Stimulated activated CD4-positive, alpha-beta T cell treated with anti-CD3 and anti-CD28 coated beads, Interleukin-12 subunit alpha, Interleukin-12 subunit beta, amount 100 ng/mL, for 24 hours (primary cell): ENCODE measurements at places on chromosomes 5 and 9.

DNA sequence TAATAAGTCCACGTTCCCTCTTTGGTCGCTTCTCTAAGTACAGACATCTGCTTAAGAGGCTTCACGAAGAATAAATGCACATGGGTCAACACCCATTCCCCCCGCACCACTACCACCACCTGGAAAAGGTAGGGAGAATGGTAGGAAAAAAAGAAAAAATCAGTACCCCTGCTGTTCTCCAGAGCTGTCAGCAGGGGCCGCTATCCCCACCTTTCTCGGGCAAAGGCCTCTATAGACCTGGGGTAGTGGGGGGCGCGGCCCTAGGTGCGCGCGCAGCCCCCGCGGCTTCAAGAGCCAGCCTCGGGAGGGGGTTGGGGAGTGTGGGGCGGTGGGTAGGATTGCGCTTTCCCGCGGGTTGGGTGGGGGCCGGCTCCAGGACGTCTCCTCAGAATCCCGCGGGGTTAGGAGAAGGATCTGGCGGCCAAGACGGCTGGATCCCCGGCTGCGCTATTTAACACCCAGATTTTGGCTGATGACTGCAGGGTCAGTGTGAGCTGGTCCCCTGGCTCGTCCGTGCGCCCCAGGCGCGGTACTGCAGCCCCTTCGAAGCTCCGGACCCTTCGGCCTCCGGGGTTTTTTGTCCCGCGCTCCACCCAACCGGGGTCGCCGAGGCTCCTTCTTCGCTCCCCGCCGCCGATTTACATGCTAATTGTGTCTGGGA lies 1.6 kb upstream of the SEMA6A start:
- DNase-seq, result peak; percentile 41

DNA sequence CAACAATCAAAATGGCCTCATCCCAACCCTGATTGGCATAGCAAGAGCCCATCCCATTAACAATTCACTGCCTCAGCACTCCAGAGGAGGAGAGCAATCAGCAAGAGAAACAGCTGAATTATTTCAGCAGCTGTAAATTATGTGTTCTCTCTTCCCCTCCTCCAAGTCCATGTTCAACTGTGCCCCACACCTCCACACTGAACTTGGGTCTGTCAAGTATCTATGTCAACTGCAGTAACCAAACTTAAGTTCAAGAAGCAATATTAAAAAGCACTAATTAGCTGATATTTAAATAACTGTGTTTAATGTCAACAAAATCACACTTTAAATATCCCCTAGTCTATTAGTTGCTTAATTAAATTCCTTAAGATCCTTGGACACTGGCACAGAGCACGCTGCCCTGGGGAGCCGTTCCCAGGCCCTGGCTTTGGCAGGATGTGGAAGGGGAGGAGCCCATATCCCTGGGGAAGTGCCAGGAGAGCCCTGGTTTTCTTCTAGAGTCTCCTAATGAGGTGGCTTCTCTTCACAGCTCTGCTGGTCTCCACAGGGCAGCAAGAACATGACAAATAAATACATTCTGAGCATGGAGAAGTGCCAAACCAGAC lies 50.6 kb downstream of the SIL1 start:
- DNase-seq, result no peak

- DNase-seq, result no peak
These were observed 178.5 kb upstream of the MSX2 start for GRCh38 chr5:174545926-174546325.

DNA sequence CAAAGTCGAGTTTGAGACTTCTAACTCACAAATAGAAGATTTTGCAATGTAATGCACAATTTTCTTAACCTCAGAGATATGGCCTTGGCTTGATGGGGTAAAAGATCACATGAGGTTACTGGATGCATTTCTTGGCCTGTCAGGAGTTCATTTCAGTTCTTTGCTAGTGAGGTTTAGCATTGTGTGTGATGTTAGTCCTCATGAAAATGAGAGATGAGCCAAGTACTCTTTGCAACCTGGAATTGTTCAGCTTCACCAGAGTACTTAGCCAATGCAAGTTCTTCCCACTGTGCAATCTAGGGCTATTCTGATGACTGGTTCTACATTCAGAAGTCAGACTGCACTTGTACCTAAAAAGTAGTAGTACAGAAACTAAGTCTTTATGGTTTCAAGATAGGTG lies 24.9 kb downstream of the GNAQ start:
- DNase-seq, result no peak

- DNase-seq, result no peak
These were observed 615.0 kb downstream of the HINT1 start for GRCh38 chr5:130549884-130550561.

DNA sequence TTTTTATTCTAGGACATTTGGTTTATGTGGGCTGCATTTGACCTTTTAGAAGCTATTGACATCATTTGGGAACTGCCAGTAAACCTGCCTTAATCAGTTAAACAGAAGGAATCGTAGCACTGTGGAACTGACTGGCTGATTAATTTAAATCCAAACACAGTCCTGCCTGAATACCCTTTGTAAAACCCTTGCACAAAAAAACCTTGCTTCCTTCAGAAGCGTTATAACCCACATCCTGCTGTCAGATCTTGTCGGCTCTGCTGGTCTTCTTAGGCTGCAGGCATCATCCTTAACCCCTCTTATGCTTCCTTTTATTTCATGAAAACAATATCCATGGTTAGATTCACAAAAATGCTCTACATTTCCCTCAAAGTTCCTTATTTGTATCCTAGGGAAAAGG lies 46.3 kb downstream of the PAM start:
- no peak for DNase-seq

DNA sequence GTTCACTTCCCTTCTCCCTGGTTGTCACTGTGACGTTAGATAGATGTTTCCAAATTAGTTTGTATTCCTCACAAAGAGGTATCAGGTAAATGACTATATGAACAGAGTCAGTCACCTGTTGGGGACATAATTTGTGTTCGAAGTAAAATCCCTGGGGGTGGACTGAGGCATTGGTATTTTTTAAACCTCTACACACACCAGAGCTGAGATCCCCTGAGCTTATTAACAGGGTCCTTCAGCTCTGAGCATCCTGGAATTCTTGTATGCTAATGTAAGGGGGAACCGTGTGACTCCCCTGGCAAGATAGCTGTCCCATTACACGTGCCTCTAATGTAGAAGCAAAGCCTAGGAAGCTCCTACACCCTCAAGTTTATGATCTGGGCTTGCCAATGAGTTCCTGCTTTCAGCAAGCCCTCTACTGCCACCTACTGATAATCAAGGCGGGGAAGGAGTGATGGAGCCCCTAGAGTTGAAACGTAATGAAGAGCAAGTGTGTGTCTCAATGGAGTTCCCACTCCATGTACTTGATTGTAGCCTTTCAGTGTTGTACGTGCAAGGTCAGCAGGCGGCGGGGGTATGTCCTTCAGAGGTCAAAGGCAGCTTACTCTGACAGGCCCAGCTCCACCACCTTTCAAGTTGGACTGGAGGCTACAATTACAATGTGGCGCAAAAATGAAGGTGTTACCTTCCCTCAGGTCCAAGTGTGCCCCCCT lies 14.4 kb downstream of the PRKACG start:
- DNase-seq, result peak; percentile 39

GRCh38 chr5:68385936-68386335 lies 170.4 kb downstream of the PIK3R1 start:
- DNase-seq, result no peak

DNA sequence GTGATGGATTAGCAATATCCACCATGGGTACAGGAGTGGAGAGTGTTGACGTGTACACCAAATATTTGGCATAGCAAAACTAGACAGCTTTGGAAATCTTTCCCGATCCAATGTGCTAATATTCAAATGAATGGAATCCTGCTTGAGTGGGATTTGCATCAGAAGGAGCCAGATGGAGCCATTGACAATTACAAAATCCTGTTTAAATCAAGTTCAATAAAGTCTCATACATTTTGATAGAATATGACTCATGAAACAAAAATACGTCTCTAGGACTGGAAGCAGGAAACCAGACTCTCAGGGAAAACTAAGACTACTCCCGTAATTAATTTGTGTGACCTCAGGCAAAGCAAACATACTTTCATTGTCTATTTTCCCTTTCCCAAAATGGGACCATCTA lies 13.0 kb downstream of the TNC start:
- no peak for DNase-seq

- DNase-seq, result no peak
These were observed 115.2 kb downstream of the RXRA start for GRCh38 chr9:134441227-134442084.

GRCh38 chr9:75455444-75455921 lies 367.2 kb downstream of the OSTF1 start:
- no peak for DNase-seq

- DNase-seq, result no peak
These were observed 2.3 kb downstream of the ANXA2R start for GRCh38 chr5:43037636-43038495.

DNA sequence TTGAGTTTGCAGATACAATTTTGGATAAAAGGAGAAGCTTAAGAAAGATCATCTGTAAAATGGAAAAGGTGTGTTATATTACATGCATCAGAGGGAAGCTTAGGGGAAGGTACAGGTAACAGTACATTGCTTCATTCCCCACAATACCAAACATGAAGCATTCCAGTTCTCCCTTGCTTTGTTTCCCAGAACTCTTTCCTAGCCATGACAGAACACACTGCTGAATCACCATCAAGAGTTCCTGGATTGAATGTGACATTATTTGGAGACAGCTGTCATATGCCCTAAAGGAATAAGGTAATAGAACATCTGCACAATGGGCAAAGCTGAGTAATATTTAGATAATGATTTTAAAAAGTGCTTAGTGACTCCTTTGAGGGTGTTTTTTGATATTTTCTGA lies 303.5 kb upstream of the ST8SIA4 start:
- DNase-seq, result no peak

DNA sequence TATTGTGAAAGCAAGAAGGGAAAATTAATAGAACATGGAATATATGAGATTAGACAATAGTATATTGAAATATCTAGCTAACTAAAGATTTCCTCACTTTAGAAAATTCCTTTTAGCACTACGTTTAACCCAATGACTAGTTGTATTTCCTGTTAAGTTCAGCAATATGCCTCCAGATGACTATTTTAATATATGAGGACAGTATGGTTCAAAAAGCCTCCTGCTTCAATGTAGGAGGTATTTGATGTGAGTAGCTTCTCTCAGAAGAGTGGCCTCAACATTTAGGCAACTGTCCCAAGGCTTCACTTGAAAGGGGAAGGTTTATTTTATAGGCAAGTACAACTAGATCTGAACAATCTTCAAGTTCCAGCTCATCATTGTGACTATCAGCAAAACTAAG lies 2.0 kb upstream of the MEF2C start:
- DNase-seq, result no peak
